ENCODE measurements at places on chromosomes 7 and 10.

- DNase-seq = peak; percentile 41
These were observed 732 bp downstream of the FAS start for GRCh38 chr10:88991161-88991898.

DNA sequence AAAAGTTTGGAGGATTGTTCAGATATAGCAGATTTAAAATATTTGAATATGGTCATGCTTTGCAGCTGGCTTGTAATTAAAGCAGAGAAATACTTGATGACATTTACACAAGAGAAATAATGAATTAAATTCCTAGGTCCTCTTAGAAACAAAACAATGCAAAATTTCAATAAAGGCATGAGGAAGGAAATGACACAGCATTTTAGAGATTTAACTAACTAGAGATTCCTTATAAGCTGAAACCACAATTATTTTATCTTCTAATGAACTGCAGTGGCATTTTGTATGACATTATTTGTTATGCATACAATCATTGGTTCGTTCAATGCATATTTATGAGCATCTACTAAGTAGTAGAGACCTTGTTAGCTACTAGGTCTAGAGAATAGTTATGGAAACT lies 490.9 kb downstream of the ZWINT start:
- no peak for DNase-seq

GRCh38 chr7:140540136-140540777 lies 61.0 kb upstream of the MKRN1 start:
- no peak for DNase-seq

DNA sequence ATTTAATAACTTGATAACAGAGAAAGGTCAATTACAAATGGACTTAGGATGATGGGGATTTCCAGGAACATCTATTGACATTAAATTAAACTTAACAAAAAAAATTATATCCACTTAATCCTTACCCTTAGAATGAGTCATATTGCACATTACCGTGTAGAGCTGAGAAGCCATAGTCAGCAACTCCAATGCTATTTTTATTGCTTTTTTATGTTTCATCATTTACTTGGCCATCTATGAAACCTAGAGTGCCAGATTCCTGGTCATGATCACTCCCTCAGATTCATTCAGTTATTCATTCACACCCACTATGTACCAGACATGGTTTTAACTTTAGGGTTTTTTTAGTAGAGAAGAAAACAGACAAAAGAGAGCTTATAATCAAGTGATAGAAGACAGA lies 1180.4 kb downstream of the CNTNAP2 start:
- no peak for DNase-seq

GRCh38 chr10:5365928-5366327 lies 1.2 kb downstream of the UCN3 start:
- DNase-seq = no peak

- no peak for DNase-seq
These were observed 132.2 kb downstream of the BBS9 start for GRCh38 chr7:33261585-33261984.

GRCh38 chr7:23350466-23350865 lies 51.3 kb downstream of the MALSU1 start:
- DNase-seq = no peak

DNA sequence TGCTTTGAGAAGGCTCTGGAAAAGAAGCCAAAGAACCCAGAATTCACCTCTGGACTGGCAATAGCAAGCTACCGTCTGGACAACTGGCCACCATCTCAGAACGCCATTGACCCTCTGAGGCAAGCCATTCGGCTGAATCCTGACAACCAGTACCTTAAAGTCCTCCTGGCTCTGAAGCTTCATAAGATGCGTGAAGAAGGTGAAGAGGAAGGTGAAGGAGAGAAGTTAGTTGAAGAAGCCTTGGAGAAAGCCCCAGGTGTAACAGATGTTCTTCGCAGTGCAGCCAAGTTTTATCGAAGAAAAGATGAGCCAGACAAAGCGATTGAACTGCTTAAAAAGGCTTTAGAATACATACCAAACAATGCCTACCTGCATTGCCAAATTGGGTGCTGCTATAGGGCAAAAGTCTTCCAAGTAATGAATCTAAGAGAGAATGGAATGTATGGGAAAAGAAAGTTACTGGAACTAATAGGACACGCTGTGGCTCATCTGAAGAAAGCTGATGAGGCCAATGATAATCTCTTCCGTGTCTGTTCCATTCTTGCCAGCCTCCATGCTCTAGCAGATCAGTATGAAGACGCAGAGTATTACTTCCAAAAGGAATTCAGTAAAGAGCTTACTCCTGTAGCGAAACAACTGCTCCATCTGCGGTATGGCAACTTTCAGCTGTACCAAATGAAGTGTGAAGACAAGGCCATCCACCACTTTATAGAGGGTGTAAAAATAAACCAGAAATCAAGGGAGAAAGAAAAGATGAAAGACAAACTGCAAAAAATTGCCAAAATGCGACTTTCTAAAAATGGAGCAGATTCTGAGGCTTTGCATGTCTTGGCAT lies 4.8 kb downstream of the IFIT2 start:
- DNase-seq = no peak

DNA sequence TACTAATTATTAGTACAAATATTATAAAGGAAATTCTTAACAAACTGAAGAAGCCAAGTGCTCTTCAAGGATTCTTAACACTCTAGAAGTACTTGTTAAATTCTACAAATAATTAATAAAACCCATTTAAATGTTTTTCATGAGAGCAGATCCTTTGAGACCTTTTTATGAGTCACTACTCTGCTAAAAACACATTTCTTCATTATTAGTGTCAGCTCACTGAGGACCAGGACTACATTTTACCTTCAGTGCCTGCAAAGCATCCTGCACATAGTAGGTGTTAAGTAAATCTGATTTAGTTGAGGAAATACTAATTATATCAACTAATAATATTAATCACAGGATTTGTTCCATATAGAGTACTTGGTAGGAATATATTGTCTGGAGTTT lies 273.6 kb downstream of the PHTF2 start:
- no peak for DNase-seq

- no peak for DNase-seq
These were observed 40.6 kb upstream of the SLC16A12 start for GRCh38 chr10:89576022-89576421.

- no peak for DNase-seq
These were observed 70.5 kb upstream of the INSIG1 start for GRCh38 chr7:155227004-155227787.

DNA sequence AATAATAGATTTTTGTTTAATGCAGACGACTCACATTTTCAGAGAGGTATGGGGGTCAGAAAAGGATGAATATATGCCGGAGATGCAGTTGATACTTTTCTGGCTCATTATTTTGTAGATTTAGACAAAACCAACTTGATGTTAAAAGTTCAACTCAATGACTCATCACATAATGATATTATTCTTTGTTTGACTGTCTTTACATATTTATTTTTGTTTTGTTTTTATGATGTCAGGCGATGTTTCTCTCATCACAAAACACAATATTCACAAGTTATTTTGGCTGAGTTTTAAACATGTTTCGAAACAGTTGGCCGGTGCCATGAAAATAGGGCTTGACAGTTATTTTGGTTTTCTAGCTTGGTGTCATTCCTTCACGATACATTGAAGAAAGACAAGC lies 1.3 kb downstream of the GJD4 start:
- no peak for DNase-seq

- no peak for DNase-seq
These were observed 110.2 kb downstream of the CHN2 start for GRCh38 chr7:29304756-29305155.

GRCh38 chr10:119409906-119410305 lies 132.6 kb downstream of the RGS10 start:
- DNase-seq = no peak

DNA sequence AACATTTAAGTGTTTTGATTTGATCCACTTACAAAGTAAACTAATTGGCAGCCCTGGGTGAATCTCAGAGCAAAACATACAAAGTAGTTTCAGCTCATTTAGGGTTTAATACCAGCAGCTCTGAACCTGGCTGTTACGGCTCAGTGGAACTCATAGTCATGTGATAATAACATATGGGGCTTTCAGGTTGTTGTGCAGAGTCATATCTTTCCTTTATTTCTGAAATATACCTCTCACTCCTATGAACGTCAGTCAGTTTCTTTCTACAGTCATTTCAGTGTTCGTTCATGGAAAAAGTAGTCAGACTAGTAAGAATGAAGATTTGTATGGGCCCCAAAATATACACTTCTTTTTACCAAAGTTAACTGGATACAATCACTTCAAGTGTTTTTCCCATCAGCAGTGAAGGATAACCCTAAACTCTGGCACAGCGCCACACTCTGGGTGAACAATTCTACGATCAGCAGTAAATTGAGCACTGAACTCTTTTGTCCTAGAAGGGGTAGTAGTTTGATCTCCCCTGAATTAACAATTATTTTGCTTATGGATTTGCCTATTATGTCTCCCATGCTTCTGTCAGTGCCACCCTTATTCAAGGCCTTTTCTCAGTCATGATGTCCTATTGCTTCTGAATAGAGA lies 218.6 kb downstream of the THSD7A start:
- no peak for DNase-seq

GRCh38 chr10:86330778-86331763 lies 35.5 kb downstream of the GRID1 start:
- DNase-seq = no peak

DNA sequence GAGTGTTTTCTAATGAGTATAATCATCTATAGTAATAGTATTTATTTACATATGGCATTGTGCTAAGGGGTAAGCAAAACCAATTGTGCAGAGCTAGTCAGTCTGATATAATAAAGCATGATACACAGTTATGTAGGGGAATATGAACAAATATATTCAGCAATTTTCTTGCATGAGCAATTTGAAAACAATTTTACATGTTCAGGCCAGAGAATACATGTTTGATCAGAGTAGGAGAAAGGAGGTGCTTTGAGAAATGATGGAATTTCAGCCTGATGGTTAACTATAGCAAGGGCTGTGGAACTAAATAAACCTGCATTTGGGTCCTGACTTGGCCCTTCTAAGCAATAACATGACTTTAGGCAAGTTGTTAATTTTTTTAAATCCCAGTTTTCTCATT lies 214.5 kb downstream of the TWIST1 start:
- no peak for DNase-seq

DNA sequence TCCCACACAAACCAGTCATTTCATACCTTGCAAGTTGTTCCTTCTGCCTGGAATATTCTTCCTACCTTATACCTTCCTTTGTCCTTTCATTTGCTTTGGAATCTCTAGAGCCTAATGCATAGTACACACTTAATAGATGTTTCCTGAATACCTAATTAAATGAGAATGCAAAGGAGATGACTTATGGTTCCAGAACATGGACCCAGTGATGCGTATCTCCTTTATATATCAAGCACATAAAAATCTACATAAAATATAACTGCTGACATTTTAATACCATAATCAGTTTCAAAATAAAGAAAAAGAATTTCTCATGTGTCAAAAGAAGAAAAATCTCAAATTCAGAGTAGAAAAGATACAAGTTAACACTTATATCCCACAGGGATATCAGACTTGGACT lies 110.6 kb upstream of the ASAH2 start:
- DNase-seq = no peak

DNA sequence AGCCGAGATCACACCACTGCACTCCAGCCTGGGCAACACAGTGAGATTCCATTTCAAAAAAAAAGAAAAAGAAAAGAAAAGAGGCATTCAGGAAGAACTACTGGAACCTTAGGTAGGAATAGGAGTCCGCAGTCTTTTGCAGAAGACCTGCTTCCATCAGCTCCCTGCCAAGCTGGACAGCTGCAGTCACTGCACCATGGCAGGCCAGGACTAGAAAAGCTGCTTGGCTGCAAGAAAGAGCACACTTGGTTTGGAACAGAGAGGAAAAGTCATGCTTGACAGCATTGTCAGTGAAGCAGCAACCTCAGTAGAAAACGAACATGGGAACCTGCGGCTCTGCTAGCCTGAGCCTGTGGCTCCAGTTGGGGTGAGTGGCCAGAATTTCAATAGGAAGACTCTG lies 104.3 kb downstream of the MARCHF5 start:
- DNase-seq = no peak

DNA sequence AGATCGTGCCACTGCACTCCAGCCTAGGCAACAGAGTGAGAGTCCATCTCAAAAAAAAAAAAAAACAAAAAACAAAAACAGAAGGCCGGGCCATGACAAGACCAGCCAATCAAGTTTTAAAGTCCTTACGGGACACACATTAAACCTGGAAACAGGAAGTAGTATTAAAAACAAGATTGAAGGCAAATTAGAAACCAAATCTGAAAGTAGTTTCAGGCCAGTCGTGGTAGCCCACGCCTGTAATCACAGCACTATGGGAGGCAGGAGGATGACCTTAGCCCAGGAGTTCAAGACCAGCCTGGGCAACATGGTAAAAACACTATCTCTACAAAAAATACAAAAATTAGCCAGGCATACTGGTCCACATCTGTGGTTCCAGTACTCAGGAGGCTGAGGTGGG lies 18.1 kb downstream of the PSAP start:
- no peak for DNase-seq

DNA sequence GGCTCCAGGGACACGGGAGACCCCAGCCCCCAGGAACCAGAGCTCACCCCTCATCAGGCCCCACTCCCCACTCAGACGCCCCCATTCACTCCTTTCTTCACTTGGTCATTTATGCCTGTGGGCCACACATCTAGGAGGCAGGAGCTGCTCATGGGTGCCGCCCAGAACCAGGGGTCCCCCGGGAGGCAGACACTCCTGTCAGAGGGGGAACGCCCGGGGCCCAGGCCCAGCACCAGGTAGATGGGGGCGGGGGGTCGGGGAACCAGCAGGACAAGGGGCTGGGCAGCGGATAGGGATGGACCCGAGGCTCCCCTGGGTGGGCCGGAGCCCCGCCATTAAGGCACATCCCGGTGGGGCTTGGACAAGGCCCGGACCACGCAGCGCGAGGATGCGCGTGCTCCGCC lies 11.8 kb downstream of the CALY start:
- DNase-seq = no peak

GRCh38 chr7:100568176-100568895 lies 5.4 kb downstream of the SAP25 start:
- DNase-seq = no peak

- no peak for DNase-seq
These were observed 546.8 kb downstream of the PHTF2 start for GRCh38 chr7:78345293-78345911.

DNA sequence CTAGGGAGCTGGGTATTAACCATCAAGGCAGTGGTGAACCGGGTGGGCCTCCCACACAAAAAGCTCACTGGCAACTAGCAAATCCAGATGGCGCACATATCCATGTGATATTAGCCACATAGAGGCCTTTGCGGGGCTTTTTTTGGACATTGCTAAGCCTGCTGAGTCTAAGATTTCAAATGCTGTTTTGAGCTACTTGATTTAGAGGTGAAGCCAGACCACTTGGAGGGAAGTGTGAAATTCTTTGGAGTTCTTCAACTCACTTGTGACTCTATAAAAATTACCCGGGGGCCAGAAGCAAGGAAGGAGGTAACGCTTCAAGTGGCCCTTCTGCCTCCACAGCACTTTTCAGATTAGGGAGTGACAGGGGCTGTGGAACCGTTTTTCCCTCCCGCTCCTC lies 619.8 kb upstream of the GALNT17 start:
- no peak for DNase-seq

GRCh38 chr7:11328309-11328708 lies 354.6 kb downstream of the PHF14 start:
- no peak for DNase-seq

GRCh38 chr10:132519382-132520176 lies 18.0 kb upstream of the INPP5A start:
- DNase-seq = no peak

Data from Kasumi-1 (cell line).